Aortic smooth muscle cell (primary cell): ENCODE measurements at places on chromosomes 4 and X. TPM values are rescaled to one million over a fixed set of nuclear protein-coding genes. Genes with fewer than 3 reads are reported as not detected.

The ELMOD2 gene
- 24.1 and 26.7 TPM in 2 replicates for total RNA-seq

The GPRASP1 gene
- 2.3 and 2.9 TPM in 2 replicates for total RNA-seq

The QRFPR gene
- not detected in 2 replicates for total RNA-seq

The SUPT20HL1 gene
- total RNA-seq = under 0.01 and 0.06 TPM in 2 replicates

The KLB gene
- total RNA-seq = under 0.01 and 0.06 TPM in 2 replicates

The TCEANC gene
- total RNA-seq = 3.2 TPM in 2 replicates

The ARL9 gene
- 0.13 and 0.19 TPM in 2 replicates for total RNA-seq

The SMS gene
- 190 and 221 TPM in 2 replicates for total RNA-seq

The FAM120C gene
- 6.6 and 7.2 TPM in 2 replicates for total RNA-seq

The VCX3B gene
- total RNA-seq = not detected in 2 replicates

The DCHS2 gene
- total RNA-seq = under 0.01 and 0.87 TPM in 2 replicates

The ZAR1 gene
- 0.06 TPM in 1 of 2 replicates, not detected in the other for total RNA-seq

The PABPC5 gene
- 1.7 and 1.8 TPM in 2 replicates for total RNA-seq

The SHISA3 gene
- total RNA-seq = 22.0 and 37.5 TPM in 2 replicates

The PWWP3B gene
- total RNA-seq = under 0.01 and 0.06 TPM in 2 replicates

The STARD8 gene
- 3.2 and 3.3 TPM in 2 replicates for total RNA-seq

The HNRNPH2 gene
- 120 and 121 TPM in 2 replicates for total RNA-seq

The ATOH1 gene
- not detected in 2 replicates for total RNA-seq

The SLC9B2 gene
- 20.3 and 20.6 TPM in 2 replicates for total RNA-seq

The GLRA3 gene
- under 0.01 and 0.13 TPM in 2 replicates for total RNA-seq

The CT45A1 gene
- not detected in 2 replicates for total RNA-seq

The AKAP4 gene
- not detected in 2 replicates for total RNA-seq

The CXCL11 gene
- under 0.01 TPM in 1 of 2 replicates, not detected in the other for total RNA-seq

The GPRIN3 gene
- total RNA-seq = 0.19 and 0.53 TPM in 2 replicates

The CENPVL2 gene
- total RNA-seq = not detected in 2 replicates

The APOO gene
- total RNA-seq = 7.9 and 9.6 TPM in 2 replicates

The NEK1 gene
- 9.0 and 11.1 TPM in 2 replicates for total RNA-seq

The CXorf49B gene
- total RNA-seq = not detected in 2 replicates

The FHDC1 gene
- total RNA-seq = under 0.01 TPM in 2 replicates

The SLC34A2 gene
- not detected in 2 replicates for total RNA-seq

The SLITRK4 gene
- total RNA-seq = 5.0 and 7.5 TPM in 2 replicates

The SFRP2 gene
- total RNA-seq = not detected in 2 replicates

The SPIN4 gene
- 2.3 and 2.4 TPM in 2 replicates for total RNA-seq

The BST1 gene
- total RNA-seq = 15.4 and 19.7 TPM in 2 replicates

The VAMP7 gene
- total RNA-seq = 40.4 and 44.4 TPM in 2 replicates

The CENPVL3 gene
- total RNA-seq = not detected in 2 replicates

The CLCN4 gene
- 5.8 and 6.3 TPM in 2 replicates for total RNA-seq

The SYNPO2 gene
- 1.6 and 2.4 TPM in 2 replicates for total RNA-seq

The GLRB gene
- total RNA-seq = 6.2 and 11.1 TPM in 2 replicates
